Activated CD4-positive, alpha-beta T cell treated with anti-CD3 and anti-CD28 coated beads, Interleukin-2, Interleukin-4, amounts not matched to agents 100 ng/mL and 50 ng/mL, durations not matched to agents 16 hours and 8 hours (primary cell): ENCODE measurements at places on chromosomes 4 and X.

- DNase-seq, result peak; percentile 17
Measured at GRCh38 chrX:41350976-41351569, 17.1 kb downstream of the DDX3X start.

GRCh38 chr4:186688150-186688943, 35.3 kb downstream of the FAT1 start:
- no peak for DNase-seq

DNA sequence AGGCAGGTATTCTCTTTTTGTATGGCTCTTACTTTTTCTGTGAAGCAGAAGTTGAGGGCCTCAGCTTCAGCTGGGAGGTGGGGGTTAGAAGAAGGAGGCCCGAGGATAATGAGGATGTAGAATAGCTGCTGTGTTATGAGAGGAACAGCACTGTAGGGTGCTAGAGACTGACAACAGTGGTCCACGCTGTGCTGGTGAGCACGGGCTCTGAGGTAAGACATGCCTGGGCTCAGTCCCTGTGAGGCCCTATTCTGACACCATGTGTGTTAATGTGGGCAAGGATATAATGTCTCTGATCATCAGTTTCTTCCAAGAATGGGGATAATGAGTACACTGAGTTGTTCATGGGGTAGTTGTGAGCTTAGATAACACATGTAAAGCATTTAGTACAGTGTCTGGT, 55.3 kb upstream of the SFRP2 start:
- no peak for DNase-seq

DNA sequence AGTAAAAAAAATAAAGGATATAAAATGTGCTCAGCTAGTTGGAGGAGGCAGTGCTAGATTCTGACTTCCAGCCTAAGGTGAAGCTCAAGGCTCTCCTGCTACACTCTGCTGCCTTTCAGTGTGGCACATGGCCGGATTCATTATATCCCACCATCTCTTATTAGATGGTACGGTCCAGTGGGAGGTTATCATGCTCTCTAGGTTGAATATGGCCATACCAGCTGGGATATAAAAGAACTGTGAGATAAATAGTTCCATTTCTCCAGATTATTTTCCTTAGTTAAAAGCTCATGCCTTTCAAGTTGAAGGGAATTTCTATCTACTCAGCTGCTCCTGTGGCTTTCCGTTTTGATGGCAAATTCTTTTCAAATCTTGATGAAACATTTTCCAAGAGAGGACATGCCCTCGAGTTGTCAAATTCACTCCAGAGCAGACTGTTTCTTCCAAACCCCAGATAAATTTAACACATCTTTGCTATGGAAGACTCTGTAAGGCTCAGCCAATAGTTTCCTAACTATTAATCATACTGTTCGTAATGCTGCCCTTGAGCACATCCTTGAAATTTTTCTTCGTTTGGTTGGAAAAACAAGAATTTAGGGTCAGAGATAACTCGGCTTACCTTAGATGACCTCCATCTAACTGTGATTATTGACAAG, 2.2 kb upstream of the MGARP start:
- no peak for DNase-seq

DNA sequence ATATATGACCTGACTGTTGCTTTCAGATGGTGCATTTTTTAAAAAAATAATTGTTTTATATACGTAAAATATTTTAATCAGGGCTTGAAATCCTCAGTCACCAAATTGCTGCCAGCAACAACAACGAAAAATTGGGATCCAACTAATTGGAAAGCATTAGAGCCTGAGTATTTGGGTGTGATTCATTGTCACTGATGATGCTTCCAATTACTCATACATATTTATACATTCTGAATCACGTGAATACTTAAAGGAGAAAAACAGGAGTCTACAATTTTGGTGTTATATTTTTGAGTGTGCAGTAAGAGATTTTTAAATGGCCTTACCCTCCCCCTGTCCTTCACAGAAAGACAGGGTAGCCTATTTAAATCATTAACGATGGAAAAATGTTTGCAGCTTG, 765.6 kb upstream of the TENM3 start:
- DNase-seq, result no peak

- no peak for DNase-seq
Measured at GRCh38 chr4:100679926-100680325, 162.1 kb upstream of the EMCN start.

- DNase-seq, result no peak
Measured at GRCh38 chr4:105369988-105370387, 103.9 kb downstream of the PPA2 start.

- no peak for DNase-seq
Measured at GRCh38 chr4:159780196-159780922, 677.5 kb downstream of the RAPGEF2 start.

DNA sequence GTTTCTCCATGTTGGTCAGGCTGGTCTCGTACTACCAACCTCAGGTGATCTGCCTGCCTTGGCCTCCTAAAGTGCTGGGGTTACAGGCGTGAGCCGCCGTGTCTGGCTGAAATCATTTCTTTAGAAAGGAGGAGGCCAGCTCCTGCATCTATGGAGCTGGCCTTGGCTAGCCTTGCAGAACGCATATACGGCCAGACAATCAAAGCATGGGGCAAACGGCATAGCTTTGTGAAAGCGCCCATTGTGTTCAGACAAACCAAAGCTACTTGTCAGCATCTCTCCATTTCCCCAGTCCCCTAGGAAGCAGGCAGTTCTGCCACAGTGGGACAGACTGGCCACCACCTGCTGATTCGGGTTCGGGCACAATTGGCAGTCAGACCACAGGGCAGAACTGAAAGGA, 48.9 kb upstream of the IQSEC2 start:
- DNase-seq, result no peak

DNA sequence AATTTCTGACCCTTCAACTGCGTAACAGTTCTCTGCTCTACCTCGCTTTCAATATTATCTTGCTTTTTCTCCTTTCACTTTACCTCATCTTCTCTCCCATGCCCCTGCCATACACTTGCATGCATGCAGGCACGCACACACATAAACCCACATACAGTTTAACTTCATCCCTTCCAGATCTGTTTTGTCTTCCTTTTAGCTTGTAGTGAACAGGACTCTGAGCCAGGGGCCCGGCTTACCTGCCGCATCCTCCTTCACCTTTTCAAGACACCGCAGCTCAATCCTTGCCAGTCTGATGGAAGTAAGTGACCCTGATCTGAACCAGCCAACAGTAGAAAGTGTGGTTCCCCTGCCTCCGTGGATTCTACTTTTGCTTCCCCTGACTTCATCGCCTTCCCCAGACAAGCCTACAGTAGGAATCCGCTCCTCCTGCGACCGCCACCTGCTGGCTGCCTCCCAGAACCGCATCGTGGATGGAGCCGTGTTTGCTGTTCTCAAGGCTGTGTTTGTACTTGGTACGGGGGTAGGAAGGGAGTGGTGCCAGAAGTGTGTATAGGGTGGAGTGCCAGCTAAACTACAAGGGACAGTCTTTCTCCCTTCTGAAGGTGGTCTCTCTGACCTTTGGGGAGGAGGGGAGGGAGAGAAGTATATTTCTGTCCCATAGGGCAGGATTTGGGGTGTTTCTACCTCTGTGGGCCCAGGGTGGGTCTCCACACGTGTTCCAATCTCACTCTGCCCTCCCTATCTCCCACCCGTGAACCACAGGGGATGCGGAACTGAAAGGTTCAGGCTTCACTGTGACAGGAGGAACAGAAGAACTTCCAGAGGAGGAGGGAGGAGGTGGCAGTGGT, 10.7 kb downstream of the MED12 start:
- peak; percentile 74 for DNase-seq

- DNase-seq, result no peak
Measured at GRCh38 chr4:182354867-182355266, 111.7 kb downstream of the TENM3 start.

DNA sequence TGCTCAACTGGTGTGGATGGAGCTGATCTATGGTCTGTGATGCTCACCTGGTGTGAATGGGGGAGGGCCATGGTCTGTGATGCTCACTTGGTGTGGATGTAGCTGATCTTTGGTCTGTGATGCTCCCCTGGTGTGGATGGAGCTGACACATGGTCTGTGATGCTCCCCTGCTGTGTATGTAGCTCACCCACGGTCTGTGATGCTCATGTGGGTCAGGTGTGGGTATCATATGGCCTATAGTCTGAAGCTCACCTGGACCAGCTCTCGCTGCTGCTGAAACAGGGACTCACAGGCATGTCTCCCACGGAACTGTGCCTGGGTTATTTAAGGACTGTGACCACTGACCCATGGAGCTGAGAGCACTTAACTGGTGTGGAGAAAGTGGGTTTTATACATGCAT, 109.7 kb downstream of the CRLF2 start:
- no peak for DNase-seq

DNA sequence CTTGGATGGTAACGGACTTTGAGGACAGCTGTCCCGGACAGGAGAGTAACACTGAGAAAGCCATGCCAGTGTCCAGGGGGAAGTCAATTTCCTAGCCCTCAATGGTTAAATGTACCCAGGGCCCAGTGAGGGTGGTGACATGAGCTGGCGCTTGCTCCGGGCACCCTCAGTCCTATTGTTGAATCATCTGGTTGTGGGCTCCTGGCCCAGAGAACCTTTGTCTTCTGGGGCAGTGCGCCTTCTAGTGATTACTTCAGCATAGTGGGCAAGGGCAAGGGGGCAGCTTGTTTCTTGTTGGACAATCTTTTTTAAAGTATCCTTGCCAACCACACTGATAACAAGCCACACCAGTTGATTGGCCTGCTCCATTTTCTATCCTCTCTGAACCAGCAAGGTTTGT, 30.9 kb upstream of the TRPC5 start:
- no peak for DNase-seq

DNA sequence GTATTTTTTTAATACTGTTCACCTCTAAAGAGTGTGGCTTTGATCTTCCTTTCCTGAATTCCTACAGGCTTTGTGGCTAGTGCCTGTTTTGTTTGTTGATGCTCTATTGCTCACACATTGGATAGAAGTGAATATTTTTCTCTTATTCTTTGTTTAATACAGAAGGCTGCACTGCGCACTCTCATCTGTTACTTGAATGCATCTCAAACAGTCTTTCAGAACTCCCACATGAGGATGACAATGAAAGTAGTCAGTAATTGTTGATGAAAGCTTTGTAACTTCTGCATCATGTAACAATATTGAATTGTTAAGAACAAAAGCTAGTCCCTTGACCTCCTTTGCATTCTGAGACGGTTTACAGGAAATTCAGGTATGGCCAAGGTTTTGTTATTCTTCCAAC, 29.1 kb upstream of the GALNT7 start:
- DNase-seq, result no peak

DNA sequence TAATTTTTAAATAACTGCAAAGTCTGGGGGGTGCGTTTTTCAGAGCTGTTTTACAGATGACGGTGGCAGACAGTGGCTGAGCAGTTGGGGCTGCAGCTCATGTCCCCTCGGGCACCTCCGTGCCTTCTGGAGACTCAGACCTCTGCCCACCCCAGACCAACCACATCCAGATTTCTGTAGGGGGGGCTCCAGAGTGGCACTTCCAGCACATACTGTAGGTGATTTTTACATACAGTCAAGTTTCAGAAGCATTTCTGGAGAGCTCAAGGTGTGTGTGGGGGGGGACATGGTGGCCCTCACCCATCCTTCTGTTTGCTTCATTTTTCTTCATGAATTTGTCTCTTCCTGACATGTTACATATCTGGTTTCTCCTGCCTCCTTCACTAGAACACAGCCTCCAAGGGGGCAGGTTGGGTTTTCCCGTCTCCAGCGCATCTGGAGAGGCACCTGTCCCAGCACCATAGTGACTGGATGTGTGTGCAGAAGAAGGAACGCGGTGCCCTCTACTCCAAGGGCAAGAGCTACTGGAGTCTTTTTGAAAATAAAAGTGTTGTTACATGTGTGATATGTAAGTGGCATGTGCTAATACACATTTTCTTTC, 37.5 kb downstream of the TMEM271 start:
- DNase-seq, result no peak

GRCh38 chrX:41148553-41148952, 63.3 kb downstream of the USP9X start:
- no peak for DNase-seq

DNA sequence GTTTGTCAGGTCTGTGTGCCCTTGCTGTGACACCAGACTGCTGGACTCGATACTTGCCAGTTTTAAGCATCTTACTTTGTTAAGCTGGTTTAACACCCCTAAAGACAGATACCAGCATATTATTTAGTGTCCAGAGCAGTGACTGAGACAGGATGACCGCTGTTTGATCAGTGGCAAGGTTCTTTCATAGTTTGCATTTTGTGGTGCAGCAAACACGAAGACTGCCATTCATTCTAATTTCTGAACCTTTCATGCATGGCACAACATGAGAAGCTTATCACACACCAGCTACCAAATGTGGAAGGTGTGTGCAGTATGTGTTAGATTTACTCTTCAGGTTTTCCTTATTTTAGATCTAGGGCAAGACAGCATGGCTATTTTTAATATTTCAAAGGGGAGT, 28.2 kb downstream of the JADE1 start:
- DNase-seq, result no peak

GRCh38 chrX:45758738-45759397, 558.2 kb upstream of the DIPK2B start:
- DNase-seq, result peak; percentile 88
